ENCODE measurements at places on chromosomes 16 and 17.

- no peak for DNase-seq
Measured at GRCh38 chr16:49494891-49495566, 121.4 kb downstream of the C16orf78 start.

GRCh38 chr16:86899757-86900156 is 321.4 kb downstream of the FOXL1 start:
- DNase-seq = no peak

DNA sequence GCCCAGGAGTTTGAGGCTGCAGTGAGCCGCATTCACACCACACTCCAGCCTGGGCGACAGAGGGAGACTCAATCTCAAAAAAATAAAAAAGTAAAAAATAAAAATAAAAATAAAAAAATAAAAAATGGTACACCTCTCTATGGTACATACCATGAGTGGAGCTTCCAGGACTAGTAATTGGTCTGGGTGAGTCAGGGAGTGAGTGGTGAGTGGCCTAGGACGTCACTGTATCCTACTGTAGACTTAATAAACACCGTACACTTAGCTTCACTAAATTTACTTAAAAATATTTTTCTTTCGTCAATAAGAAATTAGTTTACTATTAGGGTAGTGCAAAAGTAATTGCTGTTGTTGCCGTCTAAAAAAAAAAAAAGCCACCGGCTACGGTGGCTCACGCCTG is 9.0 kb downstream of the CDH5 start:
- no peak for DNase-seq

- DNase-seq = no peak
Measured at GRCh38 chr16:89842471-89843408, 14.5 kb downstream of the SPIRE2 start.

GRCh38 chr17:17061516-17061915 is 19.3 kb downstream of the MPRIP start:
- no peak for DNase-seq

DNA sequence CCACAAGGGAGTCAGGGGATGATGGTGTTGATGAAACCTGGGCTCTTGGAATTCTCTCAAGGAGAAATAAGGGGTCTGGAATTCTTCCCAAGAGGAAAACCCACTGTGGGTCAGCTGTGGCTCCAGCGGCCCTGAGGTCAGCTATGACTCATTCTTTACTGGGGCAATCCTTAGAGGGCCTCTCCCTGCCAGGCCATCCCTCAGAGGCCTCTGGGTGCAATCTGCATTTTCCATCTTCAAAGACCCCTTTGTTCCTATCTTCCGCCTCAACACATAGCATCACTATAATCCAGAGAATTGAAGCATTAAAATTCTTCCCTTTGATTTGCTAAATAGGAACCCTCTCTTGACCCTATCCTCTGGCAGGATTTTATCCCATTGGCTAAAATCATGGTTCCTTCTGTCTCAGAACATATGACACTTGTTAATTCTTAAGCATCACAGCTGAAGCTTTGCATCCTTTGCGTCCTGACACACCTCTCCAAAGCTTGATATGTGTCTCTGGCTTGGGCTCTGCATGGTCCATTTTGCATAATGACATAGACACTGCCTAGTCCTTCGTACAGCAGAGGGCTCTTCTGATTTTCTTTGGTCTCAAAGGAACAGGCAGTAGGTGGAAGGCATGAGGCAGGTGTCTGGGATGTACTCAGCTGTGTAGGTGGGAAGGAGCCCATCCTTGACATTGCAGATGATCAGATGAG is 4.4 kb upstream of the KRT37 start:
- no peak for DNase-seq

DNA sequence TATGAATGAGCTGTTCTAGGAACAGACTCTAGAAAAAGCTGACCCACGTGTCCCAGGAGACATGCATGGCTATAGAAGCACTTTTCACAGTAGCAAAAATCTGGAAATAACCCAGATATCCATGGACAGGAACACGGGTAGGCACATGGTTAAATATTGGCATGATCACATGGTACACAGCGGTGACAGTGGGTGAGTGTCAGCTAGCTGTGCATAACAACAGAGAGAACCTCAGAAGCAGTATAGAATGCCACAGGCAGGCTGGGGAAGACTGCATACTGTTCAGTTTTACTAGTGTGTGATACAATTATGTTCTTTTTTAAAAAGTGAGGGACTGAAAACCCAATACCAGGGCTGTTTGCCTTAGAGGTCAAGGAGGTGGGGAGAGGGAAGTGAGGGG is 31.4 kb downstream of the EPN2 start:
- no peak for DNase-seq
